ENCODE measurements at places on chromosomes 6 and 20.

DNA sequence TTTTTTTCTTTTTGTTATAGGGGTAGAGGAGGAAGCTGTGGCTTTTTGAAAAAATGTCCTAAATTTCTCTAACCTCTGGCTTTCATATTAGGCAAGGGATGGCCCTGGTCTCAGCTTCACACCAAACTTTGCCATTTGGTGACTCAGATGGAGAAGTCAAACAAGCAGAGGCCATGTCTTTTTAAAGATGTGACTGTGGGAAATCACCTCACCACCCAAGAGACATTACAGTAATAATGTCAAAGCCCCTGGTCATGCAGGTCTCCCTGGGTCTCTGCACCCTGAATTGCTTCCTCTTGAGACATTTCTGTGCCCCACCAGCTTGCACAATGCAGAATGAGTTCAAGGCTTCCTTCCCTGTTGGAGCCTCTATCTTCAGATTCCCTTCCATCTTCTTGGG lies 39.5 kb upstream of the ADGRF5 start:
- no peak for DNase-seq

DNA sequence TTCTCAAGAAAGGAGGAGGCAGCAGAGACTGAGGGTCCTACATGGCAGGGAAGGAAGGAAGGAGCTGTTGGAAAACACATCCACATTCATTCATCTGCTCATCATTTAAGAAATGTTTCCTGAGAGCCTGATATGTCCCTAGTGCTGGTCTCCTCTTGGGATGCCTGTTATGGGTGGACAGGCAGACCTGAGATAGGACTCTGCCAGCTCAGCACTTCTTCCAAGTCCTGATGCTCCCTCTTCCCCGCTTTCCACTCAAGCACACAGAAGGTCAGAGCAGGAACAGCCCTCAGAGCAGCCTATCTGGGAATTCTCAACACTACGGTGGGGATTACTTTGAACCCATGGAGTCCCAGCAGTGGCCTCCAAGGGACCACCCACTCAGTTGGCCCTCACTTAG lies 8.0 kb upstream of the SIRPD start:
- DNase-seq = no peak

DNA sequence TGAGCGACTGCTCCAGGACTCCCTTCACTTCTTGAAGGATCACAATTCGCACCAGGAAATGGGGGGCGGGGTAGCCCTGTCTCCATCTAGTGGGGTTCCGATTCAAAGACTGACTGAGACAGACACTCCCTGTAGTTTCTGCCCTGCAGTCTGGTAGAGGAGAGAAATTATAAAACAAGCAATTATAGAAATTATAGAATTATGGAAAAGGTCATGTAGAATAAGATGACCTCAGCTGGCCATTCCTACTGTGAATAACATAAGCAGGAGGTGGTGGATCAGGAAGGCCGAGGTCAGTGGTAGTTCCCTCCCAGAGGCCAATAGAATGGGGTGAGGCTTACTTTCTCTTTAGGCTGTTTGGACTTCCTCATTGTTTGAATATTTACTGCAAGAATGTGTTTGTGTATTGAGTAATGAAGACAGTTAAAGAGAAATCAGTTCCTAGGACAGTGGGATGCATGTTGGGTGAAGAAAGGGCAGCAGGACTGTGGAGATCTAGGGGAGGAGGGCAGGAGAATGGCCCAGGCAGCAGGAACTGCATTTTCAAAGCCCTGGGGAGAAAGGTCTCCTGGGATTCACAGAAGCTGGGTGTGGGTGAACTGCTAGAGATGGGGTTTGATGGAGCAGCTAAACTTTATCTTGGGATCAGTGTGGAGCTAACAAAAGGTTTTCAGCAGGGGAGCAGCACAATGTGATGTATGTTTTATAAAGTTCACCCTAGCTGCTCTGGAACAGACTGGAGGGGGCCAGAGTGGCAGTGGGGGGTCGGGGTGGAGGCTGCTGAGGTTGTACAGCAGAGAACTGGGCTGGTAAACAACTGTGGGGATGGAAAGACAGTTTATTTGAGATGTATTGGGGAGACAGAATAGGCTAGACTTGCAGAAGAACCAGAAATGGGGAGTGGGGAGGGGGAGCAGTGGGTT lies 2.1 kb downstream of the ZNF341 start:
- DNase-seq = no peak

- no peak for DNase-seq
Observed at GRCh38 chr6:147322299-147323162, 118.3 kb downstream of the STXBP5 start.

DNA sequence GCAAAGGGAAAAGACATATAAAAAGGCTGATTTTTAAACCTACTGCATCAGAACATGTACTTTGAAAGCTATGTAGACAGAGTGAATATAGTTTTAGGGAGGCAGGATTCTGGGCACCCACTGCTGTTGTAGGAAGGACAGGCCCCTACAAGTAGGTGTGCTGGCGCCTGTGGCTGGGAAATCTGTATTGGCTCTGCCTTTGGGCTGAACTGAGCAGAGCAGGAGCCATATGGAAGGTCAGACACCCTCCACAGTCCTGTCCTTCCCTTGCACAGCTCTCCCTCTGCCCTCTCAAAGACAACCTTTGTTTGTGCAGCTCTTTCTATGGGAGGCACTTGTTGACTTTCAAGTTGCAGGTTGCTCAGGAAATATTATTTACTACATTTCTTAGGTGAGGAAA lies 18.4 kb upstream of the ULBP3 start:
- DNase-seq = no peak

DNA sequence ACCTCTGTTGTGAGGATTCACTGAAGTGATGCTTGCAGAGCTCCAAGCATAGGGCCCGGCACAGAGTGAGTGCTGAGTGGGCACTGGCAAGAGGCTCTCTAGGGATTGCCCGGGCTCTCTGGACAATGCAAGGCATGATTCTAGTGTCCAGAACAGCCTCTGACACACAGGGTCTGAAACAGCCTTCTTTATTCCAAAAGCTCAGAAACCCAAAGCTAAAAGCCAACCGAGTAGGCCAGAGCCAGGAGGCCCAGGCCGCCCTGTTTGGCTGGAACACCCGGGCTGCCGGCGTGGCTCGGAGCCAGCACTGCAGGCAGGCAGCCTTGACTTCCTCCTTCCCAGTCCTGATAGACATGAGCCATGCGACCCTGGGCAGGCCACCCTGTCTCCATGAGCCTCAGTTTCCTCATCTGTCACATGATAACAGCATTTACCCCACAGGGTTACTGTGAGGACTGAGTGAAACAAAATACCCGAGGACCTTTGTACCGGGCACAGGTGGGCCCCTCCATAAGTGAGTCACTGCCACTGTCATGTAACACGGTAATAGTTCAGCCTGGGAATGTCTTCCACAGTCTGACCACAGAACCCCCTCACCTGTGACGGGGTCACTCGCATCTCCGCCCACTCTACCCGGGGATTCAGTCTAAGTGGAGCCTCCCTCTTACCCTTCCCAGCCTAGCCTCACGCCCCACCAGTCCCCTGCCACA lies 51.5 kb downstream of the PTPRT start:
- DNase-seq = no peak
